ENCODE measurements at places on chromosomes 16 and 17. TPM values are rescaled to one million over a fixed set of nuclear protein-coding genes. Genes with fewer than 3 reads are reported as not detected.
A peak's percentile ranks its signal among the peaks of the same experiment; 100 is the strongest.

GRCh38 chr17:42670789-42671657 lies 5.8 kb downstream of the PLEKHH3 start:
- no peak for DNase-seq

GRCh38 chr17:12732366-12732765 lies 56.9 kb upstream of the ARHGAP44 start:
- no peak for DNase-seq

DNA sequence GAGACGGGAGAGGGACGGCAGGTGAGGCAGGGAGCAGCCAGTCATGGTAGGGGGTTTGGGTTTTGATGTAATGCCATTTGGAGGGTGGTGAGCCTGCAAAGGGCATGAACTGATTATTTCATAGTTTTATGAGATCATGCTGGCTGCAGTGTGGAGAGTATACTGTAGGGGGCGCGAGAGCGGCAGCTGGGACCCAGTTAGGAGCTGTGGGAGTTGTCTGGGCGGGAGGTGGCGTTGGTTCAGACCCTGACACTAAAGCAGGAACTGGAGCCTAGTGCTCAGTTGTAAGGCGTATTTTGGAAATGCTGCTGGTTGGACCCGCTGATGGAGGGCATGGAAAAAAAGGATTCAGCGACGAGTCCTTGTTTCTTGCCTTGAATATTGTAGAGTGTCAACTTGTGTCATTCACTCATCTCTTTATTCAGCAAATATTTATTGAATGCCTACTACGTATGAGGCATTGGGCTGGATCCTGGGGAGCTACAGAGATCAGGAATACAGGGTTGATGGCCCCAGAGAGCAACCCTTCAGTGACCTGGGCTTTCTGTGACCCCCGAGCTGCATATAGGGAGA lies 23.7 kb upstream of the KDM8 start:
- peak; percentile 85 for DNase-seq

- DNase-seq = peak; percentile 94
Observed at GRCh38 chr17:74212913-74213791, at the start of gene TTYH2. TSS of gene TTYH2 (plus strand) at chr17:74213571. CDS start at chr17:74213588, 17 bp downstream.

DNA sequence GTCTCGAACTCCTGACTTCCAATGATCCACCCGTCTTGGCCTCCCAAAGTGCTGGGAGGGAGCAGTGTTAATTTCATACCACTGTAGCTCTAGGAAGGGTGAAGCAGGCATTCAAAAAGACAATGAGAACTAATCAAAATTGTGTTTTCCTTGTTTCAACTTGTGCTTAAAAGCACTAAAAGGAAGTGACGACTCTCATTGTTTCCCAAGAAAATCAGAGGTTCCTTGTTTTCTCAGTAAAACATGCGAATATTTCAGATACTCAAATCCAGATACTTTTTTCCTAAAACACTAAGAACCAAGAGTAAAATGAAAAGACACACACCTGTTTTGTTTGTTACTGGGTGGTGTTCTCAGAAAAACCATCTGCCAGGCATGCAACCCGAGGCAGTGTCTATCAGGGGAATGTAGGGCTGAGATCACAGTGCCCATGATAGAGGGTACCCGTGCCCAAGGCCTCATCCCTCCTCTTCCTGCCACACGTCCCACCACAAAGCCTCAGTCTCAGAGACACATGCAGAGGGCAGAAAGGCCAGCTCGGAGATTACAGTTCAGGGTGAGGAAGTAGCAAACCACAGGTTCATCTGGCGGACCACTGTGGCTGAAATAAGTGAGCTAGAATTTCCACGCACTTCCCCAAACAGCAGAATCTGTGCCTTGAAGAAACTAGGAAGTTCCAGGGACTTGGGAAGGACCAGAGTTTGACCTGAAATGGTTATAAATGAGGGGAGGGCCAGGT lies 33.7 kb downstream of the GINS3 start:
- no peak for DNase-seq

- no peak for DNase-seq
Observed at GRCh38 chr17:364766-365165, 12.2 kb upstream of the RPH3AL start.

Gene NOG
- polyA plus RNA-seq = 0.34 TPM

Gene CXCL16
- polyA plus RNA-seq = 22.5 TPM

Gene MYH1
- not detected for polyA plus RNA-seq

Data from kidney (tissue), 22 donors.